ENCODE measurements at places on chromosomes 11 and 22.
A peak's percentile ranks its signal among the peaks of the same experiment; 100 is the strongest.

DNA sequence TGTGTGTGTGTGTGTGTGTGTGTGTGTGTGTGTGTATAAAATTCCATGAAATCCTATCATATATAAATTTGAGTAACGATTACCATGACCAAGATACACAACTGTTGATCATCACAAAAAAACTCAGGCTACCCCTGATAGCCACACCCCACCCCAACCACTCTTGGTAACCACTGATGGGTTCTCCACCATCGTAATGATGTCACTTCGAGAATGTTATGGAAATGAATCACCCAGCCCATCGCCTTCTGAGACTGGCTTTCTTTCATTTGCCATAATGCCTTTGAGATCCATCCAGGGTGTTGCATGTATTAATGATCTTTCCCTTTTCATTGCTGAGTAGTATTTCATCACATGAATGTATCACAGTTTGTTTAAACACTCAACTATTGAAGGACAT is 496.0 kb downstream of the MIAT start:
- no peak for DNase-seq

- DNase-seq, result no peak
Measured at GRCh38 chr11:75467311-75467710, 34.3 kb upstream of the KLHL35 start.

- no peak for DNase-seq
Measured at GRCh38 chr11:133961890-133962289, 5.1 kb upstream of the IGSF9B start.

- no peak for DNase-seq
Measured at GRCh38 chr11:120130176-120130980, 7.5 kb downstream of the TRIM29 start.

- no peak for DNase-seq
Measured at GRCh38 chr11:120248551-120249278, 8.8 kb downstream of the POU2F3 start.

GRCh38 chr11:106464728-106465127 is 387.3 kb downstream of the AASDHPPT start:
- DNase-seq, result no peak

- peak; percentile 38 for DNase-seq
Measured at GRCh38 chr11:45736424-45736823, 68.5 kb upstream of the SLC35C1 start.

GRCh38 chr11:44244639-44245310 is 65.2 kb downstream of the ALX4 start:
- no peak for DNase-seq

GRCh38 chr11:76327202-76327601 is 53.7 kb downstream of the THAP12 start:
- no peak for DNase-seq

- no peak for DNase-seq
Measured at GRCh38 chr11:12822392-12823022, 148.3 kb downstream of the TEAD1 start.

DNA sequence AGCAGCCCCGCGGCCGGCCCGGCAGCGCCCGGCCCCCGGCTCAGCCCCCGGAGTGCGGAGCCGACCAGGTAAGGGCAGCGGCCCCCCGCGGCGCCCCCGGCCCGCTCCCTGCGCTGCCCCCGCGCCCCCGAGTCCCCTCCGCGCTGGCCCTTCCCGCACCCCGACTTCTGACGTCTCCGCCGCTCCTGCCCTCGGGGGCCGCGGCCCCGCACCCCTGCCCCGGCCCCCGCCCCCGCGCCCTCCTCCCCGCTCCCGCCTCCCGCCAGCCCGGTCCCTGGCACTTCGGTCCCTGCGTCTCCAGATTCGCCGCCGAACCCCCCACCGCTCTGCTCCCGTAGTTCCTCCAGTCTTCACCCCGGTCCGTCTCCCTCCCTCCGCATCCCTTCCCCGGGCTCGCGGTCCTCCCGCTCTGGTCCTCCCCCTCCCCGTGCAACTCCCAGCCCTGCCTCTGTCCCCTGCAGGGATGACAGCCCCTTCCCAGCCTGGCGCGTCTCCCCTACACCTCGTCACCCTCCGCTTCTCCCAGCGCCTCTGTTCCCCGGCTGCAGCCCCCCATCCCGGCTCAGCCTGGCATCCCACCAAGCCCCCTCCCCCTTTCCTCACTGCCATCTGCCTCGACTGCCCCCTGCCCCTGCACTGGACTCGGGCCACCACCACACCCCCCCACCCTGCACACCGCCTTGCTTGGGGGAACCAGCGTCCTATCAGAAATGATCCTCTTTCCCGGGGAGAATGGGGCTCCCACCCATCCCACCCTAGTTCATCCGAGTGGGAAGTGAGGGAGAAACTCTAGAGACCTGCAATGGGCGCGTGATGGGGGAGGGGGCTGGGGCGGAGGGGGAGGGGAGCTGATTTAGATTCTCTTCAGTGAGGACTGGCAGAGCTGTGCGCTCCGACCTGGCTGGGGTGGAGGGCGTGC is 531 bp downstream of the GRIK4 start:
- DNase-seq, result no peak

GRCh38 chr11:39367534-39367933 is 2091.9 kb downstream of the LRRC4C start:
- no peak for DNase-seq

Data from fibroblast of gingiva (primary cell).